ENCODE measurements at places on chromosomes 3 and 15. TPM values are rescaled to one million over a fixed set of nuclear protein-coding genes. Genes with fewer than 3 reads are reported as not detected.

The SNX33 gene
- total RNA-seq, result 32.7 TPM

GRCh38 chr15:25501828-25502446 lies 63.1 kb upstream of the UBE3A start:
- H3K36me3 ChIP-seq, result no peaks in the 10 kb centered on the region
- no peaks in the 10 kb centered on the region for H3K27me3 ChIP-seq
- no peak for DNase-seq
- H3K4me3 ChIP-seq, result no peak overlapping the region
- H3K27ac ChIP-seq, result no peak overlapping the region

The MYEF2 gene
- 21.8 TPM for total RNA-seq

- H3K4me1 ChIP-seq, result no peaks in the 10 kb centered on the region
- H3K27ac ChIP-seq, result no peak within 1 kb of the TSS
- no peak for DNase-seq
- H3K36me3 ChIP-seq, result no peaks in the 10 kb centered on the region
- no peak within 1 kb of the TSS for H3K4me3 ChIP-seq
- H3K27me3 ChIP-seq, result no peaks in the 10 kb centered on the region
These were observed at the start of gene USP50 for GRCh38 chr15:50546566-50546965. USP50 (minus strand) TSS chr15:50546666; CDS start chr15:50546525, 141 bp downstream.

DNA sequence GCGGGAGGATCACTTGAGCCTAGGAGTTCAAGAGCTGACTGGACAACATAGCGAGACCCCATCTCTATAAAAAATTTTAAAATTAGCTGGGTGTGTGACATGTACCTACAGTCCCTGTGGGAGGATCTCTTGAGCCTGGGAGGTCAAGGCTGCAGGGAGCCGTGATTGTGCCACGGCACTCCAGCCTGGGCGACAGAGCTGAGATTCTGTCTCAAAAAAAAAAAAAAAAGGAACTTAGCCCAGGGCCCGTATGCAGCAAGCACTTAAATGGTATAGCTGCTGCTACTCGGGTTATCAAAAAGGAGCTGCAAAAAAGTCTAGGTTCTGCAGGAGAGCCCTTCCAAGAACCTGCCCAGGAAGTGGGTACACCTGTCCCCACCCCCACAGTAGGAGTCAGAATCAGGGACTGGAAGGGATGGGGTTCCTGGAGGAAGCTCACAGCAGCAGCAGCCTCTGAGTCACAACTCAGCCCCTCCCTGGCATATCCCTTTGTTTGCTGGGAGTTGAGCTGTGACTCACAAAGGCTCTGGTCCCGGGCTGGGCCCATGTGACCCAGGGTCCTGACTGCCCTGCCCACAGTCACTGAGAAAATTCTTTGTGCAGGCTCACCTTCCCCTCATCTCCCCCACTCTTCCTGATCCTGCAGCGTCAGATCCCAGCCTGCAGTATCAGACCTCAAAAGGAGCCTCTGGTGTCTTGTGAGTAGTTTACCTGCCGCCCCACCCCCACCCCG lies at the start of gene SPATA12:
Gene SPATA12 (plus strand): TSS at position 576 of the 733 bp plus-strand sequence. CDS start 13,031 bp downstream, outside the sequence.
- no peak within 1 kb of the TSS for H3K4me3 ChIP-seq
- H3K36me3 ChIP-seq, result no peaks in the 10 kb centered on the region
- peak; percentile 92 for DNase-seq
- H3K27ac ChIP-seq, result peak within 1 kb of the TSS; percentile 84

DNA sequence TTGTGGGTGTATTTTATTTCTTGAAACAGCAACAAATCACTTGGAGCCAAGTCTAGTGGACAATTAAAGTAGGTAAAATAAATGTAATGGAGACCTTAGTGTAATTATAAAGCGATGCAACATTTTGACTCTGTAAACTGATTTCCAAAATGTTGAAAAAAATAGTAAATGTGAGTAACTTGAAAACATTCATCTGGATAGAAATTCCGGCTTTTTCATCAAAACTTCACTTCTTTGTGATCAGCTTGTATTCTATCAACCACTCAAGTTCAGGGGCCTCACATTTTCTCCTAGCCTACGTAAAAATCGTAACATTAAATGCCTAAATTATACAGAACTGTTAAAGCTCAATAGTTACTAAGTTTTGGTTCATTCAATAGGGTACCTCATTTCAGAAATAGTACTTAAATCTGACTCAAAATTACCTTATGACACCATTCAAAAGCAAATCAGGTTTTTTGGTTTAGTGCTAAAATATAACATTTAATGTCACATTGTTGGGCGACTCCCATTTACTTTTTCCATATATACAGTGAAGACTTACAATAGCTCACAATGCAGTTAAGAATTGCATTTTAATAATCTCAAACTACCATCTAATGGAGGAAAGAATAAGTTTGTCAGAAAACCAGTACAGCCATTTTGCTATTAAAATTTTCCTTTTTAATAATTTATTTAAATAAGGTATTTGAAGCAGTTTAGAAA lies 12.7 kb downstream of the CCNL1 start:
- peaks cover 57% of the 10 kb centered on the region for H3K36me3 ChIP-seq
- no peak for DNase-seq
- H3K27ac ChIP-seq, result no peak overlapping the region
- no peaks in the 10 kb centered on the region for H3K27me3 ChIP-seq

The GPR62 gene
- not detected for total RNA-seq

DNA sequence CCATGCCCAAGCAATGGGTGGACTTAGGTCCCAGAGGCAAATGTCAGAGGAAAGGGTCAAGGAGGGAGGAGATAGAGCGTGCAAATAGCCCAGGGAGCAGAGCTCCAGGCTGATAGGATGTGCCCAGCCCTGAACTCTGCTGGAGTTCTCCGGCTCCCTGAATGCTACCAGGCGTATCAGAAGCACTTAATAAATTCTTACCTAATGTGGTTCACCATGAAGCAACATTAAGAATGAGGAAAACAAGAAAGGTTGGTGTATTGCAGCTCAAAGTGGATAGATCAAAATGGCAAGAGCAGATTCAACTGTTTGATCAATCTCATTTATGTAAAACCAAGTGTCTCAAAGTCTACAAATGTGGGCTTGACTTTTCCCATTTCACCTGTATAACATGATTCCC lies 38.3 kb downstream of the PXYLP1 start:
- H3K27ac ChIP-seq, result no peak overlapping the region
- no peak overlapping the region for H3K4me3 ChIP-seq
- DNase-seq, result no peak
- no peaks in the 10 kb centered on the region for H3K4me1 ChIP-seq

GRCh38 chr3:30819067-30819798 lies 75.2 kb downstream of the GADL1 start:
- H3K27ac ChIP-seq, result peak overlapping the region; percentile 34
- H3K4me1 ChIP-seq, result no peaks in the 10 kb centered on the region
- H3K4me3 ChIP-seq, result no peak overlapping the region
- no peaks in the 10 kb centered on the region for H3K27me3 ChIP-seq
- no peak for DNase-seq

DNA sequence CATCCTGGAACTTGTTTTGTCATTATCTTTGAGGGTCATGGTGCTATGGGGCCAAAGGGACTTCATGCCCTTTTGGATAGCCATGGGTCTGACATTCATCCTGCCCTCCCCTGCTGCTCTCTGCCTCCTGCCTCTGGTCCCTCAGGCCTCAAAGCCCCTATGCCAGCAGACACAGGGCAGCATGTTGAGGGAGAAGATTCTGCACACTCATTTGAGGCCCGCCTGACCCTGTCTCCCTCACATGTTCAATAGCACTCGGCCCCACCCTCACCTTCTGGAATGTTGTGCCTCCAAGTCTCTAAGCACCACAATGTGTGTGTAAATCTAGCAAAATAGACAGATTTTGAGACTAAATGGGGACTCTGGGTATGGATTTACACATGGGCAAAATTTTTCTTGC lies 178.7 kb upstream of the ANKRD28 start:
- H3K27me3 ChIP-seq, result no peaks in the 10 kb centered on the region
- no peaks in the 10 kb centered on the region for H3K4me1 ChIP-seq
- H3K27ac ChIP-seq, result no peak overlapping the region
- DNase-seq, result no peak
- H3K4me3 ChIP-seq, result no peak overlapping the region

DNA sequence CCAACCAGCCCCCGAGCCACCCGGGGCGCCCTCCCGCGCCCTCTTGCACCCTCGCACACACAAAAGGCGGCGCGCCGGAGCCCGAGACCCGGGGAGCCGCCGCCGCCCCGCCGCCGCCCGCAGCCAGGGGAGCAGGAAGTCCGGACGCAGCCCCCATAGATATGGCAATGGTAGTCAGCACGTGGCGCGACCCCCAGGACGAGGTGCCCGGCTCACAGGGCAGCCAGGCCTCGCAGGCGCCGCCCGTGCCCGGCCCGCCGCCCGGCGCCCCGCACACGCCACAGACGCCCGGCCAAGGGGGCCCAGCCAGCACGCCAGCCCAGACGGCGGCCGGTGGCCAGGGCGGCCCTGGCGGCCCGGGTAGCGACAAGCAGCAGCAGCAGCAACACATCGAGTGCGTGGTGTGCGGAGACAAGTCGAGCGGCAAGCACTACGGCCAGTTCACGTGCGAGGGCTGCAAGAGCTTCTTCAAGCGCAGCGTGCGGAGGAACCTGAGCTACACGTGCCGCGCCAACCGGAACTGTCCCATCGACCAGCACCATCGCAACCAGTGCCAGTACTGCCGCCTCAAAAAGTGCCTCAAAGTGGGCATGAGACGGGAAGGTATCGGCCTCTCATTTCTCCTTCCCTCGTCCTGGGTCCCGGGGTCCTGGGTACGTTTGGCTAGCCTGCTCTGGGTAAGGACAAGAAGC lies 1.6 kb downstream of the NR2F2 start:
- H3K4me3 ChIP-seq, result peak overlapping the region; percentile 84
- peak overlapping the region; percentile 92 for H3K27ac ChIP-seq
- no peaks in the 10 kb centered on the region for H3K4me1 ChIP-seq

DNA sequence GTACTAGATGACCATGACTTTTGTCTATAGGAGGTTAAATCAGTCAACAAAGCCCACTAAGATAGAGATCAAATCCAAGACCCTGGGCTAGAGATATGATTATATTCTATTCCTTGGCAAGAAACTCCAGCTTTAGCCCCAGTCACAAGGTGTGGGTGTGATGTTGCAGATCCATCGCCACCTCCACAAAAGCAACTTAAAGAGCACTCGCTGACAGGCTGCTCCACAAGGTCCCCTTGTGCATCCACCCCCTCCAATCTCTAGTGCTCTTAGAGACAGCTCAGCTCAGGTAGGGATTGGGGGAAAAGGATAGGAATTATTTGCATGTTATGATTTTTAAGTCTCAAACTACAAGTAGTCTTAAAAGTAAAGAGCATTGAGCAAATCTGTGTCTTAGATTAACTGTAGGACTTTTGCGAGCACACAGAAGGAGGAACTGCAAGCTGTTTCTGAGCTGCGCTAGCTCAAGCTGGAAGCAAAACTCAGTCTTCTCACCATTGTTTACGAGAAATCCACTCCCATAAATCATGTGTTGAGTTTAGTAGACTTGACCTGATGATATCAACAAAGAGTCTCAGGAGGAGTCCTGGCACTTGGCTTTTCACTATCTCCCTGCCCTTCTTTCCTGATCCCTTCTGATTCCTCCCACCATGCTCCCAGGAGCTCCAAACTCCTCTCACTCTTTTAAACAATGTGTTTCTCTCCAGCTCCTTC lies 177.6 kb downstream of the STAC start:
- peaks cover 26% of the 10 kb centered on the region for H3K4me1 ChIP-seq
- no peak overlapping the region for H3K4me3 ChIP-seq
- no peaks in the 10 kb centered on the region for H3K36me3 ChIP-seq
- DNase-seq, result no peak

The ZNF80 gene
- total RNA-seq, result not detected

All from sigmoid colon (tissue), 7 donors.